ENCODE measurements at places on chromosomes 16 and 17.

- DNase-seq = no peak
These were observed 62.1 kb downstream of the CRISPLD2 start for GRCh38 chr16:84881702-84882521.

GRCh38 chr17:45241328-45242028 is 19.8 kb downstream of the FMNL1 start:
- DNase-seq = no peak

DNA sequence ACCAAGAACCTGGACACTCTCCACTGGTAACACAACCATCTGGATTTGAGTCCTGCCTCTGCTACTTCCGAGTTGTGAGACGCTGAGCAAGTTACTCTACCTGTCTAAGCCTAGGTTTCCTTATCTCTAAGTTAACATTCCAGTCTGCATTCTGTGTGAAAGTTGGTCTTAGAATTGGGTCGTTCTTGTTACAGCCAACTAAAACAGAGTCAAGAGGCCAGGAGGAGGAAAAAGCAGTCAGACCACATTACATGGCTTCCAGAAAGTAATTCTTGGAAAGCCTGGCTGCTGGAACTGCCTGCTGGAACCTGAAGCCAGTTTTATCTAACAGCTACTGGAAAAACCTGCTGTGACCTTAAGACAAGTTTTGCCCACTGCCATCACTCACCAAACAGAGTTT is 38.4 kb upstream of the XYLT1 start:
- no peak for DNase-seq

DNA sequence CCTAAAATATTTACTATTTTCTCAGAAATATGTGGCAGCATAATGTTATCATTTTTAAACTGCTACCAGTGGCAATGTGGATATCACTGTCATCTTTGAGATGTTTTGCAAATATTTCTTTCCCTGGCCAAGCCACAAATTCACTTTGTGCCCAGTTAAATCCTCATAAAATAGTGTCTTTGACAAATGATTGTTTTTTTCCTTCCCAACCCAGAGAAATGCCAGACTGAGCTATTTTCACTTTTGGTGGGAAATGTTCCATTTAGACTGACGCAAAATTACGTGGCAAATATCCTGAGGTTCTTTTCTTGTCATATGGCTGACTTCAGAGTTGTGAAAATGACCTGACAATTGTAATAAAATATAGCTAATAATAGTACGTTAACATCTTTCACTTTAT is 807.0 kb upstream of the SOX9 start:
- DNase-seq = no peak
